ENCODE measurements at places on chromosomes 2 and 18.

DNA sequence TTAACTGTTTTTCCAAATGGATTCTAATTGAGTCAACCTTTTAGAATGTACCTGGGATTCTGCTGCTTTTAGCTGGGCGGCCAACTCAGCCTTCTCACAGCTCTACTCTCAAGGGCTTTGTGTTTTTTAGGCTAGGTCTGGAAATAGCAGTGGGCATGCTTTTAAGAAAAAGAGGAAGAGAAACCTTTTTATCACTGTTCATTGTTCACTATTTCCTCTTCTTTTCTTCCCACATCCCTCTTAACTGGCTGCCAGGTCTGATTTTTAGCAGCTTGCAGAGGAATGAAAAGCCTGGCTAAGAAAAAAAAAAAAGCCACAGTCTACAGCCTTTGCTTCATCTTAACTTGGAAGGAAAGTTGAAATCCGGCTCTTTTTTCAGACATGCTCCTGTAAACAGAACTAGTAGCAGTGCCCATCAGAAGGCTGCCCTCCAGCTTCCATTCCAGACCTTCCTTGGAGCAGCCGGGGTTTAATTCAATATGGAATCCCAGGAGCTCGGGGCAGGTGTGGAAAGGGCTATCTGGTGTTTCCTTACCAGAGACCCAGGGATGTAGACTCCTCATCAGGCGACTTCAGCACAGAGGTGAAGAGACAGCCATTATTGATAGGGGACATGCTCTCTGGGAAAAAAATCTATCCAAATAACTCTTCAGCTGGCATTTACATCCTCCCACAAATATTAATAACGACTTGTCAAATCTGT lies 230.7 kb downstream of the MYO3B start:
- H3K27me3 ChIP-seq: no peaks in the 10 kb centered on the region
- no peak overlapping the region for H3K27ac ChIP-seq
- peak overlapping the region; percentile 42 for H3K4me3 ChIP-seq
- H3K36me3 ChIP-seq: no peaks in the 10 kb centered on the region
- no peaks in the 10 kb centered on the region for H3K4me1 ChIP-seq

GRCh38 chr18:48918660-48919456 lies 31.9 kb downstream of the SMAD7 start:
- peaks cover 26% of the 10 kb centered on the region for H3K4me1 ChIP-seq
- peaks cover 13% of the 10 kb centered on the region for H3K36me3 ChIP-seq
- no peak overlapping the region for H3K4me3 ChIP-seq
- no peaks in the 10 kb centered on the region for H3K27me3 ChIP-seq
- H3K27ac ChIP-seq: peak overlapping the region; percentile 11
- DNase-seq: peak; percentile 65

- H3K27me3 ChIP-seq: no peaks in the 10 kb centered on the region
- no peak overlapping the region for H3K27ac ChIP-seq
- no peak for DNase-seq
- no peaks in the 10 kb centered on the region for H3K36me3 ChIP-seq
- H3K4me3 ChIP-seq: no peak overlapping the region
Measured at GRCh38 chr18:51234117-51235008, 36.9 kb upstream of the MEX3C start.

GRCh38 chr18:76620321-76621170 lies 125.5 kb upstream of the ZNF516 start:
- H3K27me3 ChIP-seq: no peaks in the 10 kb centered on the region
- peaks cover 4% of the 10 kb centered on the region for H3K4me1 ChIP-seq
- H3K27ac ChIP-seq: peak overlapping the region; percentile 58

DNA sequence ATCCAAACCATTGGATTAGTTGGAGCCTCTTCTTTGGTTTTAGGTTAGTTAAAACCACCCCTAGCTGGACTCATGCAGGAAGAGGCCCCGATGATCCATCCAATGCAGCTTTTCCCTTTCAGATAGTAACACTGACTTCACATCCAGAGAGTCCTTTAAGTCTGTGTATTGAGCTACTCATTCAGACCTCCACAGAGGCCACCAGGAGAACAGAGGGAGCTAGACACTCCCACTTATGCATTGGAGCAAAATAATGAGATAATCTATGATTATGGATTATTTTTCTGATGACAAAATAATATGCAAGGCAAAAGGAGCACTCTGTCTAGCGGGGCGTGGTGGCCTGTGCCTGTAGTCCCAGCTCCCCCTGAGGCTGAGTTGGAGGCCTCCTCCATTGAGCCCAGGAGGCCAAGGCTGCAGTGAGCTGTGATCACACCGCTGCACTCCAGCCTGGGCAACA lies 1.6 kb upstream of the ROCK2 start:
- H3K4me1 ChIP-seq: no peaks in the 10 kb centered on the region

DNA sequence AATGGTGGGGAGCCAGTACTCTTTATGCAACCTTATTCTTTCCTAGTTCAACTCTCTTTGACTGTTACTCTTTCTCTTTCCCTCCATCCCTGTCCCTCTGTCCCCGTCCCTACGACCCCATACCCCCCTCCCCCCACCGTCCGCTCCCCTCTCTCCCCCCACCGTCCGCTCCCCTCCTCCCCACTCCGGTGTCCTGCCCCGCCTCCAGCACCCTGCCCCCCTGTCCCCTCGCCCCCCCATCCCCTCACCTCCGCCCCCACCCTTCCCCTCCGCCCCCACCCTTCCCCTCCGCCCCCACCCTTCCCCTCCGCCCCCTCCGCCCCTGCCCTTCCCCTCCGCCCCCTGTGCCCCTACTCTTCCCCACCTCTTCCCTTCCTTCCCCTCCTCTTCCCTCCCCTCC lies 128.4 kb downstream of the LPIN1 start:
- H3K27me3 ChIP-seq: no peaks in the 10 kb centered on the region
- H3K4me3 ChIP-seq: no peak overlapping the region
- H3K4me1 ChIP-seq: no peaks in the 10 kb centered on the region
- DNase-seq: no peak
- no peak overlapping the region for H3K27ac ChIP-seq

- H3K36me3 ChIP-seq: no peaks in the 10 kb centered on the region
- no peaks in the 10 kb centered on the region for H3K4me1 ChIP-seq
- no peak overlapping the region for H3K27ac ChIP-seq
- no peaks in the 10 kb centered on the region for H3K27me3 ChIP-seq
- no peak overlapping the region for H3K4me3 ChIP-seq
Measured at GRCh38 chr2:221034973-221035372, 537.1 kb downstream of the EPHA4 start.

DNA sequence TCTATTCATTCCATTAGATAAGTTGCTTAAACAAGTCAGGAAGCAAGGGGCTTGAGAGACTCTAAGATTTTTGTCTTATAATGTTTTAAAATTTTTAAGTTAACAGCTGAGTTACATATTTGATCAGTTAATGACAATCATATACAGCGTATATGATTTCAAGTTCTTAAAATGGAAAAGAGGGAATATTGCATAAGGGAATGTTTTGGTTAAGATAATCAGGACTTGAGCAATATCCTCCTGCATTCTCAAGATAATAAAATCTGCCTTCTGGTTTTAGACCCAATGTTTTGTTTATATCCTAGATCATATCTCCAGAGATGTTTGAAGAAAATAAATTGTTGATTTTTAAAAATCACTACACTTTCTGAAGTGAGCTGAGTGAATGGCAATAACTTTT lies 13.4 kb upstream of the DYNC1I2 start:
- no peaks in the 10 kb centered on the region for H3K36me3 ChIP-seq
- no peak overlapping the region for H3K27ac ChIP-seq
- H3K4me1 ChIP-seq: no peaks in the 10 kb centered on the region
- H3K27me3 ChIP-seq: no peaks in the 10 kb centered on the region
- no peak for DNase-seq

DNA sequence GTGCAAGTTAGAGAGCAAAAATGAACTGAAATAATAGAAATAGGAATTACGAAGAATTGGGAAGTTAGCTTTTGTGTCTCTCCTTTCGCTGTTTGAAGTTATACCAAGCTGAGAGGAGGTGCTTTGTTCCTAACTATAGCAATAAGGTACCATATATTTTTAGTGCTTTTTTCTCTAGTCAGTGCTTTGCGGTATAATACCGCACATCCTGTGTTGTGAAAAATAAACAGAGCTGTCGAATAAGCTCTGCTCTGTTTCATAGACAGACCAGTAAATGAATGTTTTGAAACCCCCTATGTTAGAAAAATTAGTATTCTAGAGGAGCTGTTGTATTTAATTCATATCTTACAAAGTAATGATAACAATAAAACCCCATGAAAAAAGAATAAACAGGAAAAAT lies 130.8 kb downstream of the MAP4K4 start:
- H3K27ac ChIP-seq: no peak overlapping the region
- no peaks in the 10 kb centered on the region for H3K27me3 ChIP-seq
- no peak for DNase-seq
- peaks cover 4% of the 10 kb centered on the region for H3K36me3 ChIP-seq
- H3K4me1 ChIP-seq: peaks cover 28% of the 10 kb centered on the region
- no peak overlapping the region for H3K4me3 ChIP-seq

- peaks cover 4% of the 10 kb centered on the region for H3K4me1 ChIP-seq
- no peak overlapping the region for H3K27ac ChIP-seq
- DNase-seq: peak; percentile 49
Measured at GRCh38 chr2:70960833-70961647, 17.4 kb upstream of the ANKRD53 start.

- H3K4me1 ChIP-seq: no peaks in the 10 kb centered on the region
- no peak for DNase-seq
- no peaks in the 10 kb centered on the region for H3K36me3 ChIP-seq
Measured at GRCh38 chr2:223523551-223524001, 78.6 kb downstream of the SCG2 start.

DNA sequence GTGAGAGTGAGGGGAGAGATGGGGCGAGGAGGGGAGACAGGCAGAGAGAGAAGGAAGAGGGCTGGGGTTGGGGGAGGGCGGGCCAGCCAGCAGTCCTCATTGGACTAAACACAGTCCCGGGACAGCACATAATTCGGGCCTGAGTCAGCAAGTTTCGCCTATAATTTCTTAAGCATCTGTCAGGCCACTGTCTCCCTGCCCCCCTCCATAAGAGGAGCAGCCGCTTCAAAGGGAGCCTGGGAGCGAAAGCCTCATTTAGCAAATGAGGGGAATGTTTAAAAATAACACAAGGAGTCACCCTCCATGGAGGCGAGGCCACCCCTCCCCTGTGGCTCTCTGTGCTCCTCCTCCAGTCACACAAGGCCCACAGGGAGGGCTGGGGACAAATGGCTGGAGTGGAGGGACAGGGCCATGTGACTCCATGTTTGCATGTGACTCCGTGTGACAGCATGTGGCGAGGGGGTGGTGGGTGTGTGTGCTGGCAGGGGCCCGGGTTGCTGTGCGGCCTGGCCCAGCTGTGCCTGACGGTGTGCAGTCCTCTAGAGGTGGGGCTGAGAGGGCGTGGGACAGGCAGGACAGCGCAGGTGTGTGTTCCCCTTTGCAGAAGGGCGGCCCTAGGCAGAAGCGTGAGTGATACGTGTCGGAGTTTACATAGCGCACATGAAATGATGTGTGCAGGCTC lies 162.4 kb downstream of the CELF4 start:
- no peak overlapping the region for H3K4me3 ChIP-seq
- no peak overlapping the region for H3K27ac ChIP-seq
- H3K4me1 ChIP-seq: no peaks in the 10 kb centered on the region
- H3K36me3 ChIP-seq: no peaks in the 10 kb centered on the region
- no peak for DNase-seq
- H3K27me3 ChIP-seq: no peaks in the 10 kb centered on the region

GRCh38 chr2:23693606-23693951 lies 233.3 kb downstream of the ATAD2B start:
- H3K27me3 ChIP-seq: no peaks in the 10 kb centered on the region
- peaks cover 10% of the 10 kb centered on the region for H3K36me3 ChIP-seq
- no peaks in the 10 kb centered on the region for H3K4me1 ChIP-seq
- H3K4me3 ChIP-seq: no peak overlapping the region
- no peak for DNase-seq

DNA sequence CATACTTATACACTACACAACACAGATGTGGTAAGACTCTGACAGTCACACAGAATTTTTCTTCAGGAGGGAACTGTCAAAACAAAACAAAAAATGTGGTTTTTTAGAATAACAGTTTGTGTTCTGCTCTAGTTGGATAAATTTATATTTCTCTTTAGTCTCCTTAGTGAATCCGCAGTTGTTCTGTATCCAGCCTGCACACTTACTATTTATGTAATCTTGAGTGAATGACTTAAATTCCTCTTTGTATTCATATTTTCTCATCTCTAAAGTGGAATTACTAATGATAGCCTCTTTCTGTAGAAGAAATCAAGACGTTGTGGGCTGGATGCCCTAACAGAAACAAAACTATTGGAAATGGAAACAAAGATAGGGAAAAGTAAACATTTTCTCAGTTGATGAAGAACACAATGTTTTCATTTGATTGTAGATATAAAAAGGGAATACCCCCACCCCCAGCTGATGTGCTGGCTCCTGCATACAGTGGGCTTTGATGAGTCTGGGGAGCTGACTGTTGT lies 375.2 kb downstream of the TRIB2 start:
- no peaks in the 10 kb centered on the region for H3K36me3 ChIP-seq
- H3K4me3 ChIP-seq: no peak overlapping the region
- DNase-seq: no peak
- no peaks in the 10 kb centered on the region for H3K27me3 ChIP-seq

DNA sequence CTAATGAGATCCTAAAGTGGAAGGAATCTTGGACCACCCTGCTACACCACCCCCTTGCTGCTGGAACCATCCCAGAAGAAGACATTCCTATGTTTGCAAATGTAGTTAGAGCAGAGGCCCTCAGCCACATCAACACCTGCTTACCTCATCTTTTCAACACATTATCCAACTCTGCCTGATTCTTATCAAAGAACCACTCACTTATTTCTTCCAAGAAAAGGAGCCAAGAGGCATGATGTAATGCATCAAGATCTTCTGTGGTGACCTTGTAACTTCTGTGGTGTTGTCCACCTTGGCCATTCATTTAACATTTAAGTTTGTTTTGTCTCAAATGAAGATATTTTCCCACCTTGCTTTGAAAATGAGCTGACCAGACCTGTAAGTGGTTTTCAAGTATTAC lies 338.1 kb downstream of the CTNNA2 start:
- no peak for DNase-seq
- H3K4me3 ChIP-seq: no peak overlapping the region
- H3K27ac ChIP-seq: no peak overlapping the region

DNA sequence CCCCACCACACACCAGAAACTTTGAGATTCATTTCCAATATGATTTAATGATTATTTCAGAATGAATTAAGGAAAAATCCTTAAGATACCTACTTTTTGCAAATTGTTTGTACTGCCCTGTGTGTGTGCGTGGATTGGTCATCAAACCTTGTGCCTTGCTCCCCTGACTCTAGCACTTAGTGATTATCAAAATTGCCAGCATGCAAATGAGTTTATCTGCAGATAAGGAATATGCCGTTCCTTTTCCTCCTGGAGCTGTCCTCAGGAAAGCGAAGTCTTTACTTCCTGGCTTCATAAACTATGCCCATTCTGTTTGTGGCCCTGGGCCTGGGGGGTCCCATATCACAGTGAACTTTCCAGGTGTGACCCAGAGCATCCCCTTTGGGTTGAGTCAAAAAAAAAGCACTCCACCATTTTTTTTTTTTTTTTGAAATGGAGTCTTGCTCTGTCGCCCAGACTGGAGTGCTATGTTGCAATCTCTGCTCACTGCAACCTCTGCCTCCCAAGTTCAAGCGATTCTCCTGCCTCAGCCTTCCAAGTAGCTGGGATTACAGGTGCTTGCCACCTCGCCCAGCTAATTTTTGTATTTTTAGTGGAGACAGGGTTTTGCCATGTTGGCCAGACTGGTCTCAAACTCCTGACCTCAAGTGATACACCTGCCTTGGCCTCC lies 11.4 kb downstream of the CHMP1B start:
- H3K4me1 ChIP-seq: no peaks in the 10 kb centered on the region
- H3K4me3 ChIP-seq: no peak overlapping the region
- no peaks in the 10 kb centered on the region for H3K27me3 ChIP-seq
- no peak overlapping the region for H3K27ac ChIP-seq
- no peak for DNase-seq

GRCh38 chr2:238793801-238794449 lies 54.0 kb upstream of the TWIST2 start:
- no peaks in the 10 kb centered on the region for H3K4me1 ChIP-seq
- no peak for DNase-seq
- no peak overlapping the region for H3K27ac ChIP-seq
- H3K4me3 ChIP-seq: no peak overlapping the region
- no peaks in the 10 kb centered on the region for H3K27me3 ChIP-seq

All from ascending aorta (tissue), 2 donors.